ENCODE measurements at places on chromosomes 1 and 21.

- no peak for DNase-seq
Observed at GRCh38 chr1:175683491-175684298, 59.7 kb downstream of the TNR start.

DNA sequence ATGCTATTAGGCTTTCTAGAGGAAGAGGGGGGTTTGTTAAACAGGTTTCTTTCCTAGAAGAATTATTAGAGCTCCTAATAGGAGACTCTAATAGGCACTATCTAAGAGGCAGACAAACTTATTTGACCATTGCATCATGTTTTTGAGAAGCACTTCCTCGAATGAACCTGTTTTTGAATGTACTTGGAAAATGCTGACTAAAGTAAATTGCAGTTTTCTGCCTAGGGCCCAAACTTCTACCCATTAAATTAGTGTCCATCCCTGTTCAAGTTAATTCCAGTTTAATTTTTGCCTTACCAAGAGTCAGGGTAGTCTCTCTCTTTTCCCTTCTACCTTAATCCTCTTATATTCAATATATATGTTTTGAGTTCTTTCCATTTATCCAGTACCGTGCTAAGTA lies 1029.6 kb downstream of the TTLL7 start:
- no peak for DNase-seq

- no peak for DNase-seq
Observed at GRCh38 chr1:20070357-20070756, 363 bp downstream of the PLA2G5 start.

- no peak for DNase-seq
Observed at GRCh38 chr1:240516069-240516468, 95.9 kb downstream of the GREM2 start.

- no peak for DNase-seq
Observed at GRCh38 chr1:48692235-48692634, 84.5 kb downstream of the BEND5 start.

- DNase-seq: no peak
Observed at GRCh38 chr1:199073166-199073565, 434.3 kb downstream of the PTPRC start.

DNA sequence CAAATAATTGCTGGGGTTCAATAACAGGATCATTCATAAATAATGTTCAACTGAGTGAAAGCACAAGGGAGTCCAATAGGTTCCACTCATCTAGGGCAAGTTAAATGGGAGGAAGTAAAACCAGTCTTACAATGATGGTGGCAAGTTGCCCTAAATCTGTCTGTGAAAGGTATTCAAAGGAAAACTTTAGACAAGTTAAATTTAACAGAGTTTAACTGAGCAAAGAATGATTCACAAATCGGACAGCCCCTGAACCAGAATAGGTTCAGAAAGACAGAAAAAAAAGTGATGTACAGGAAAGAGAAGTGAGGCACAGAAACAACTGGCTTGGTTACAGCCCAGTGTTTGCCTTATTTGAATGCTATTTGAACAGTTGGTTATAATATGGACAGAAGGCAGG lies 183.5 kb upstream of the ADGRL4 start:
- no peak for DNase-seq

GRCh38 chr1:149917571-149918144 lies at the start of gene SV2A:
Gene SV2A (minus strand): TSS chr1:149917844. CDS start chr1:149913840, 4,004 bp downstream.
- peak; percentile 75 for DNase-seq

- DNase-seq: no peak
Observed at GRCh38 chr1:59394706-59395425, 98.0 kb downstream of the FGGY start.

Measured in midbrain (tissue), 1 donor.